ENCODE measurements at places on chromosomes 5 and 9.

GRCh38 chr5:61030163-61030482 is 85.1 kb downstream of the NDUFAF2 start:
- DNase-seq: no peak

DNA sequence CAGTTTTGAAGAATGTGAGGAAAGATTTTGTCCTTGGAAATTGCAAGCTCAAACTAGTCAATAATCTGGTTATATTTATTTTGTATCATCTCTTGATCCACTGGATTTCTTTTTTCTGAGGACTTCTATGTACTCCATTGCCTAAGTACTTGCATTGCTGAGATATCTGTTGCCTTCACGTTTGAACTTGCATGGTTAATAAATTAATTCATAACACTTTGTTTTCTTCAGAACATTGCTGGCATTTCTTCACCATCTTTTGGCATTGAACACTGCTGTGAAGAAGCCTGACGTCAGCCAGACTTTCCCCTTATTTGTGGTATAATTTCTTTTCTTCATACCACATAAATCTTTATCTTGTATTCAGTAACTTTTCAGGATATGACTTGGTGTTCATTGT is 246.0 kb upstream of the KIF2A start:
- DNase-seq: no peak

- peak; percentile 45 for DNase-seq
Measured at GRCh38 chr5:23139338-23140171, 286.4 kb upstream of the CDH12 start.

GRCh38 chr9:99828054-99828416 is 6.3 kb downstream of the NR4A3 start:
- DNase-seq: no peak

DNA sequence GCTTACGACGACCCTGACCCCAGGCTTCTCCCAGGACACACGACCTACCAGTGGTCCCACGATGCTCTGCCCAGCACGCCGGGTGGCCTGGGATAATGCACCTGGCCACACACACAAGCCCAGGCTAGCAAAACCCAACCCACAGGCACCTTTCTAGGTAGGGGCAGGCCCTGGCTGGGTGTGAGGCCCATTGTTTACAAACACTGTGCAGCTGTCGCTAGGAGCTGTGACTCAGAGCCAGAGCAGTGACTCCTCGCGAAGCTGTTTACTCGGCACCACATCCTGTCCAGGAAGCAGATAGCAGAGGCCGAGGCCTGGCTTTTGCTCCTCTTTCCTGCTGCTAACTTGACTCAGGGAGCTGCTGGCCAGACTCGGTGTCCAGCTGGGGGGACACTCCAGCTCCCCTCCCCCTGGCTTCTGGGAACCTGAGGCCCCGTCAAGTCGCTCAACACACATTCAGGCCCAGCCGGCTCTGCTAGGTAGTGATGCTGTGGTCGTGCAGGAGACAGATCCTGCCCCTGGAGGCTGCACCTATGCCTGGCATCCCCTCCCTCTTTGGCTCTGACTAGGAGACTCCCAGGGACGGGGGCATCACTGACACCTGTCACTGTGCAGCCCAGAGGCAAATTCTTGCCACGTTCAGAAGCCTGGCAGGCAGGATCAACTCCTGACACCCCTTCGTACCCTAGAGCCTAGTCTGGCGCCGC is 12.8 kb upstream of the RALGDS start:
- peak; percentile 85 for DNase-seq

DNA sequence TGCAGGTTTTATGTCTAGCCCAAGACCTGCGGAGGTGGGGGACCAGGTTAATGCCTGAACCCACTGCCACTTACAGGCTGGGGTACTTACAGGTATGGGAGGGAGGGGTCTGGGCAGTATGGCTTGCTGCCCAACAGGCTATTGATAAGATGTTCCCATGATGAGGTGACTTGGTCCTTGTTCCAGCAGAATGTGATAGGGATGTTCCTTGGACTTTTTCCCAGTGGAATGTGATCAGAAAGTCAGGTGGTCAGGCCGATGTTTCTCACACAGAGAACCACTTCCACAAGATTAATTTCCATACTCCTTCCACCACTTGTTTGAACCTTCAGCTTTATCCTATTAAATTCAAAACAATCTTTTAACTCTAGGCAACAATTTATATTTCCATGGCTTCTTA is 27.0 kb upstream of the GPX3 start:
- no peak for DNase-seq

- no peak for DNase-seq
Measured at GRCh38 chr5:132428484-132429462, 59.3 kb downstream of the SLC22A5 start.

DNA sequence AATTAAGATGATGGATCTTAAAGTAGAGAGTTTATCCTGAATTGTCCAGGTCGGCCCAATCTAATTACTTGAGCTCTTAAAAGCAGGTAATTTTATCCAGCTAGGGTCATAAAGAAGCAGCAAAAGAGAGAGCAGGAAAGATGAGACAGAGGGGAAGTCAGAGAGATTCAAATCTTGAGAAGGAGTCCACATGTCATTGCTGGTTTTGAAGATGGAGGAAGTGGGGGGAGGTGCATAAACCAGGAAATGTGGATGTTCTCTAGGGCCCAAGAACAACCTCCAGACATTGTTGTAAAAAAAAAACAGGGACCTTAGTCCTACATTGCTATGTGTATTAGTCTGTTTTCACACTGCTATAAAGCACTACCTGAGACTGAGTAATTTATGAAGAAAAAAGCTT is 66.4 kb downstream of the SLCO4C1 start:
- DNase-seq: no peak

DNA sequence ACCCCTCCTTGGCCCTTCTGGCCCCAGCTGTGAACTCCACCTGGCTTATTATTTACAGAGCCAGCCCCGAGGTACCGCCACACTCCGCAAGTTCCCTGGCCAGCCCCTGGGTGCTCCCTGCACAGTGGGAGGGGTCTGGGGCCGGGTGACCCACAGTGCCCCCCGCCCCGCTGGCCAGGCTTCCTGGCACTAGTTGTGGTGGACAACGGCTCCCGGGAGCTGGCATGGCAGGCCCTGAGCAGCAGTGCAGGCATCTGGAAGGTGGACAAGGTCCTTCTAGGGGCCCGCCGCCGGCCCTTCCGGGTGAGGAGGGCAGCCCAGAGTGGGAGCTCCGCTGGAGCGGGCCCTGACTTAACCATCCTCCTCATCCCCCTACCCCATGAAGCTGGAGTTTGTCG is 3.9 kb downstream of the MAMDC4 start:
- DNase-seq: no peak

GRCh38 chr9:4490705-4491625 is 697 bp downstream of the SLC1A1 start:
- peak; percentile 57 for DNase-seq

DNA sequence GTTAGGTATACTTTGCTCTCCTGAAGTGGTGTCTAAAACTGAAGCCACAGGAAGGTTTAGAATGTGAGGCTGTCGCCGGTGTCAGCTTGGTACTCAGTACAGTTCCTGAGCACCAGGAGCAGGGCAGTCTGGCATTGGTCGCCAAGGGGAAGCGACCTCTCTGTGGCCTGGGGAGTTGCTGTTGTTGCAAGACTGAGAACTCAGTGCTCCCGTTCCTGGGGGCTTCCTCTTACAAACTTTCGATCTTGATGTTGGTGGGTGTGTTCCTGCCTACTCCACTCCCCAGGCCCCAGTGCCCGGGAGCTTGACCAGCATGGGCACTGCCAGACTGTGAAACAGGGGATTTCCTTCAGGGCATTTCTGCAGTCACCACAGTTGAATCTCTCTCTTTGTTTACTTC is 52.4 kb upstream of the PPARGC1B start:
- DNase-seq: no peak

DNA sequence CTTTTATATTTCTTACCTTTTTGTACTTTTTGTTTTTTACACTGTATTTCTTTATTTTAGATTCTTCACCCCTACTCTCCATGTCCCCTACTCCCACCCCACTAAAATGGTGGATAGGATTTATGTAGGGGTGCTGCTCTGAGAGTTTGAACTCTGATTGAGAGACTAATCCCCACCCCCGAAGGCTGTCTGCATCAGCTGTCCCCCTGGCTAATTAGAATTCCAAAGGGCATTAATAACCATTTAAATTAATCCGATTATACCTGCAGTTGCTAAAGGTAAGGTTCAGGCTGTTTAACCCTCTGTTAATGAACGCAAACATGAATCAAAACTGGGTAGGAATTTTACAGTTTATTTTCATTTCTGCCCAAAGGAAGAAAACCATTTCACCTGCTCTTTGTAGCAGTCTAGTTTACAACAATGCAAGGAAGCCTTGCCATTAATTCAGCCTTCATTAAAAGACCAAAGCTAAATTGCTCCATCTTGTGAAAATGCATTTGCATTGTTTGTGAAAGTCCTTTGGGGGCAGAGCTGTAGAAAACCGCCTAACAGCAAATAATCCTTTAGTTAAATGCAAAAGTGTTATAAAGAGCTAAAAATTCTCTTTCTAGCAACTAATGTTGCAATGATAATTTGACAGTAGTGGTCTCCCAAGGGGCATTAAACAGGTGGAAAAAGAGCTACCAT is 71.2 kb downstream of the ZCCHC7 start:
- no peak for DNase-seq

DNA sequence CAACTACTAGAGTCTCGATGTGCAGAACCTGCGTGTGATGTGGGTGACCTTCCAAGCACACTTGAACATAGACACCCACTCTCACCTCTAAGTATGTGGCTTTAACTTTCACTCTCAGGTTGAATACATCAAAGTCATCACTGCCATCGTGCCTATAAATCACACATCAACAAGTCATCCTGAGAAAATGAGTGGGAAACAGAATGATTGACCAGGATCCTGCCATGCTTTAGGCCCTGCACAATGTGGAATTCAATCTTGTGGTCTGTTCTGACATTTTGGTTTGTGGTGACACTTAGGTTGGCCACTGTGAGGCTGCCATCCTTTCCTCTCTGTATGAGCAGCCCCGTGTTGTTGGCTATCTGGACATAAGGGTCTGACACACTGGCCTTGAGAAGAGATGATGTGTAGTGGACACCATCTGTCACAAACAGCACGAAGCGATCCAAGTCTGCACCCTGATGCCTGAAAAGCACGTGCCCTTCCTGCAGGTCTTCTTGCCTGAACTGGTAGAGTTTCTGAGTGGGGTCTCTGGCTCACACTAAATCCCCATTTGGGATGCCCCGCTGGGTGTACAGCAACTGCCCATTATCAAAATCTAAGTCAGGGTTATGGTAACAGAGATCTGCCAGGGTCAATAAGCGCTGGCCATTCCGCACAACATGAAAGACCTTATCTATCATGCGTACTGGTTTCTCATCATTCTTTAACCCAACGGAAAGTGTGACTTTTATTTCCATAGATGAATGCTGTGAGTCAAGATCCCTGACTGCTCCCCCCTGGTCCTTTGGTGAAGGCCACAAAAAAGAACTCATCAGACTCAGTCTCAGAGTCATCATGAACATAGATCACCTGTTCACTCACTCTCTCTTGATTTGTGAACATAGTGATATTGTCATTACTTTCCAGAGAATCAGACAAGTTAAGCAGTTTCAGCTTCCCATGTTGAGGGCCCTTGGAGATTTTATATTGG is 116.6 kb downstream of the ESM1 start:
- no peak for DNase-seq

GRCh38 chr9:108073823-108074222 is 584.3 kb upstream of the KLF4 start:
- no peak for DNase-seq

- no peak for DNase-seq
Measured at GRCh38 chr9:122059955-122060324, 33.2 kb downstream of the TTLL11 start.

- DNase-seq: no peak
Measured at GRCh38 chr5:77272206-77272605, 61.7 kb downstream of the PDE8B start.

Measured in eye (tissue), 1 donor.